ENCODE measurements at places on chromosomes 7 and 10. TPM values are rescaled to one million over a fixed set of nuclear protein-coding genes. Genes with fewer than 3 reads are reported as not detected.
A peak's percentile ranks its signal among the peaks of the same experiment; 100 is the strongest.

The AKR1C4 gene
- total RNA-seq, result not detected

The ASZ1 gene
- total RNA-seq, result not detected

The ASIC3 gene
- not detected for total RNA-seq

GRCh38 chr7:42106562-42106961, 130.4 kb downstream of the GLI3 start:
- peaks cover 12% of the 10 kb centered on the region for H3K36me3 ChIP-seq
- H3K4me3 ChIP-seq, result no peak overlapping the region
- H3K27ac ChIP-seq, result no peak overlapping the region
- H3K27me3 ChIP-seq, result no peaks in the 10 kb centered on the region

DNA sequence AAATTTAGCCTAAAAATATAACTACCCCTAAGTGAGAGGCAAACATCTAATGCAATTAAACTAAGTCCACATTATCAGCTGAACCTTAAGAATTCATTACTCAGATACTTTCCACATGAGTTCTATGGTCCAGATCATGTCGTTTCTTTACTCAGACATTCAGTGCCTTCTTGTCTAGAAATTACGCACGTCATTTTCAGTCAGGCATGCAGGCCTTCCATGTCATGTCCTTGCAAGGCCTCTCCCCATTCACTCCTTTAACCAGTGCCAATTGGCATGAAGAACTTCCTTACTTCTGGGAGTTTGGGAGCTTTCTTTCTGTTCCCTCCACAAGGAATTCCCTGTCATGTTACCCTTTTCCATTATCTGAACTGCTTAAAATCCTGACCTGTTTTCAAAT, 118.8 kb downstream of the NRP1 start:
- H3K4me1 ChIP-seq, result peaks cover 25% of the 10 kb centered on the region
- DNase-seq, result no peak
- no peak overlapping the region for H3K27ac ChIP-seq
- H3K4me3 ChIP-seq, result no peak overlapping the region
- H3K36me3 ChIP-seq, result peaks cover 15% of the 10 kb centered on the region

- no peak overlapping the region for H3K4me3 ChIP-seq
- H3K27me3 ChIP-seq, result peaks cover 7% of the 10 kb centered on the region
- DNase-seq, result no peak
These were observed 45.3 kb upstream of the ZMIZ1 start for GRCh38 chr10:79023240-79024162.

DNA sequence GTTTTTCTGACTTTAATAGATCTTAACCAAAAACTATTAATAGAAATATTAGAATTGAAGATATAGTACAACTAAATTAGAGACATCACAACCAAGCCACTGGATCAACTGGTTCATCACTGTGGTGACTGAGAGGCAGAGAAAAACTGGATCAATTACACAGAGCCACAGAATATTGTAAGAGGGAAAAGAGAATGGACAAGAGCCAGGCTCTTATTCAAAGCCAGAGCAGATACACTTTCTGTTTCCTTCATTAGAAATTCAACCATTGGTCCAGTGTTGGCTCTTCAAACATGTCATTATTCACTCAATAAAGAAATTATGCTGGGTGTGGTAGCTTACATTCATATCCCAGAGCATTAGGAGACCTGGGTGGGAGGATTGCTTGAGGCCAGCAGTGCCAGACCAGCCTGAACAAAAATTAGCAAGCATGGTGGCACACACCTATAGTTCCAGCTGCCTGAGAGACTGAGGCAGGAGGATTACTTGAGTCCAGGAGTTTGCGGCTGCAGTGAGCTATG, 295.1 kb downstream of the NEBL start:
- H3K4me1 ChIP-seq, result no peaks in the 10 kb centered on the region
- no peak for DNase-seq
- no peaks in the 10 kb centered on the region for H3K27me3 ChIP-seq
- H3K27ac ChIP-seq, result no peak overlapping the region

DNA sequence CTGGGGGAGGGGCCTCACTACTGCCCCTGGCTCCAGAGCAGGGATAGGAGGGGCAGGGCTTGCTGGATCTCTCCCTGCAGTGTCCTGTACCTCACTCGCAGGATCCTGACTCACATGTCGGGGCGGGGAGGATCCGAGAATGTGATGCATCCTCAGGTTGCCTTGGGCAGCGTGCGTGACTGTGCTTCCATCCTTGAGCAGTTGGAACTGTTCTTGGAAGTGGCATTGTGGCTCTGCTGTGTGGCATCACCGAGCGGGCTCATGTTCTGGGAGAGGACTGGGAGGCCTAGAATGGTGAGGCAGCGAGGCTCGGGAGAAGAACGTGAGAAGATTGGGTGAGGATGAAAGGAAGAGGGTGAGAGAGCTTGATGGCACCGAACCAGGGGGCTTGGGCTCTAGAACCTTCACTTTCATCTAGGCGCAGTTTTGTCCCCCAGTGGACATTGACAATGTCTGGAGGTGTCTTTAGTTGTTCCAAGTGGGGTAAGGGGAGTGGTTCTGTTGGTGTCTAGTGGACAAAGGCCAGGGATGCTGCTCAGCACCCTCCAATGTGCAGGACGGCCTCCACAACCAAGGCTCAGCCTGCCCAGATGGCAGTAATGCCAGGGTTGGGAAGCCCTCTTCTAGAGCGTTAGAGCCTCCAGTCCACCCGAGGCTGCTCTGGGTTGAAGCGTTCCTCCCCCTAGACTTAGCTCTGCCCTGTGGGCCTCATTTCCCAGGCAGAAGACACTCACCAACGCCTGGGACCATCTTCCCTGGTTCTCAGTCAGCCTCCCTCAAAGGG, 8.4 kb downstream of the RARRES2 start:
- peaks cover 13% of the 10 kb centered on the region for H3K4me1 ChIP-seq
- H3K4me3 ChIP-seq, result no peak overlapping the region
- H3K27ac ChIP-seq, result no peak overlapping the region
- H3K36me3 ChIP-seq, result no peaks in the 10 kb centered on the region
- no peaks in the 10 kb centered on the region for H3K27me3 ChIP-seq

DNA sequence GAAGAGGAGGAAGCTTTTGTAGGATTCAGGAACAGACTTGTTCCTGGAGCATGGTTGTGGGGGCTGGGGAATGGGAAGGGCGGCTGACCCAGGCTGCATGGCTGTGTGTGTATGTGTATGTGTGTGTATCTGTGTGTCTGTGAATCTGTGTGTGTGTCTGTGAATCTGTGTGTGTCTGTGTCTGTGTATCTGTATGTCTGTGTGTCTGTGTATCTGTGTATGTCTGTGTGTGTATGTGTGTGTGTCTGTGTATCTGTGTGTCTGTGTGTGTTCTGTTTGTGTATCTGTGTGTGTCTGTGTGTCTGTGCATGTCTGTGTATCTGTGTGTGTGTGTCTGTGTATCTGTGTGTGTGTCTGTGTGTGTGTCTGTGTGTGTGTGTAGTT, 6.6 kb upstream of the STX1A start:
- DNase-seq, result no peak
- no peak overlapping the region for H3K4me3 ChIP-seq
- no peaks in the 10 kb centered on the region for H3K27me3 ChIP-seq
- H3K27ac ChIP-seq, result no peak overlapping the region

- H3K27ac ChIP-seq, result no peak overlapping the region
- H3K4me1 ChIP-seq, result no peaks in the 10 kb centered on the region
- no peaks in the 10 kb centered on the region for H3K36me3 ChIP-seq
- H3K27me3 ChIP-seq, result no peaks in the 10 kb centered on the region
These were observed 1.8 kb upstream of the WAPL start for GRCh38 chr10:86523348-86523747.

DNA sequence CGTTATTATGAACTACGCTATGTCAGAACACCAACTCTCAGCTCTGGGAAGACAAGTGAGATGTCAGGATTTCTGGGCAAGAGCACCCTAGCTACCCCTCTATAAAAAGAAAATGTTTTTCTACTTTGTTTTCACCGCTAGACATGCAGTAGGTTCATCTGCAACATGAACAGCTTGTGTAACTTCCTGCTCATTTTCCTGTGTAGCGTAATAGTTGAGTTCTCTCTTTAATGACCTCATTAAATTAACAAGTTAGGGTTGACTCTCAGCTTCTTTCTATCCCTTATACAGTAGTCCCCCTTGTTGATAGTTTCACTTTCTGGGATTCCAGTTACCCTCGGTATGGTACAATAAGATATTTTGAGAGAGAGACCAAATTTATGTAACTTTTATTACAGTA, 329.4 kb upstream of the ZNF32 start:
- no peak overlapping the region for H3K27ac ChIP-seq
- H3K4me3 ChIP-seq, result no peak overlapping the region
- DNase-seq, result no peak
- no peaks in the 10 kb centered on the region for H3K4me1 ChIP-seq
- H3K36me3 ChIP-seq, result no peaks in the 10 kb centered on the region

DNA sequence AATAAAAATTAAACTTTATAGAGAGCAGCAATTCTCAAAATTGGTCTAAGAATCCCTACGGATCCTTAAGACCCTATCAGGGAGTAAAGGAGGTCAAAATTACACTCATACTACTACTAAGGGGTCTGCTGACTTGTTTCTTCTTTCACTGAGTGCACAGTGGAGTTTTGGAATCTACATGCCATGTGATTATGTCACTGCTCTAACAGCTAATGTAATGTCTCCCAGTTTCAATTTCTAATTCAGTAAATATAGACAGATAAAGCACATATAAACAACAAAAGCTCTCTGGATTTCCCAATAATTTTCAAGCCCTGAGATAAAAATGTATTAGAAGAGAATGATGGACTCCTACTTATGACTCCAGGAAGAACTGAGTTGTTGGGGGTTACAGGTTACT, 74.6 kb downstream of the WAPL start:
- peaks cover 10% of the 10 kb centered on the region for H3K4me1 ChIP-seq
- no peaks in the 10 kb centered on the region for H3K27me3 ChIP-seq
- DNase-seq, result peak; percentile 43
- H3K4me3 ChIP-seq, result no peak overlapping the region

The CSGALNACT2 gene
- total RNA-seq, result 6.5 TPM

The TFPI2 gene
- 48.9 TPM for total RNA-seq

DNA sequence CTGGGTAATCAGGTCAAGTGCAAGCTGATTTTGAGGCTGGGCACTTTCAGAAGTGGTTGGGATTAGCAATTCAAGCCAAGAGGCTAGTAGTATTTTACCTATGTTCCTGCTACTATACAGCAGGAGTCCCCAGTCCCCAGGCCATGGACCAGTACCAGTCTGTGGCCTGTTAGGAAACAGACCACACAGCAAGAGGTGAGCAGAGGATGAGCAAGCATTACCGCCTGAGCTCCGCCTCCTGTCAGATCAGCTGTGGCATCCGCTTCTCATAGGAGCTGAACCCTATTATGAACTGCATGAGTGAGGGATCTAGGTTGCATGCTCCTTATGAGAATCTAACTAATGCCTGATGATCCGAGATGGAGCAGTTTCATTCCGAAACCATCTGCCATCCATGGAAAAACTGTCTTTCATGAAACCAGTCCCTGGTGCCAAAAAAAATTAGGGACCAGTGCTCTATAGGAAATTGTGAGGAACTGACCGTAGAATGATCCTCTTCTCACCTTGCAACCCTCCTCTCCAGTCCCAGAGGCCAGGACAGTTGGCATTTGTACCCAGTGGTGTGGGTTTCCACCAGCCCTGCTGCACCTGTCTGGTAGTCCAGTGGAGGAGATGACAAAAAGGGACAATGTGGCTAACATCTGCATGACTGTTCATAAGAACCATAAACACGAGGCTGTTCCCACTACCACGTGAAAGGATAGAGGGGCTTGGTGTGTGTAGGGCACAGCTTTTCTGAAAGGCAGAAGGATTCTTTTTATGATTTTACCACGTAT, 172.5 kb downstream of the KIAA1217 start:
- peaks cover 5% of the 10 kb centered on the region for H3K27me3 ChIP-seq
- H3K4me1 ChIP-seq, result peaks cover 7% of the 10 kb centered on the region
- no peaks in the 10 kb centered on the region for H3K36me3 ChIP-seq

GRCh38 chr7:23533238-23533604, 1.4 kb upstream of the TRA2A start:
- no peaks in the 10 kb centered on the region for H3K36me3 ChIP-seq
- H3K27ac ChIP-seq, result no peak overlapping the region
- H3K27me3 ChIP-seq, result no peaks in the 10 kb centered on the region
- no peak overlapping the region for H3K4me3 ChIP-seq
- no peak for DNase-seq
- H3K4me1 ChIP-seq, result no peaks in the 10 kb centered on the region

- H3K27ac ChIP-seq, result no peak within 1 kb of the TSS
- H3K27me3 ChIP-seq, result peaks cover 38% of the 10 kb centered on the region
- no peak within 1 kb of the TSS for H3K4me3 ChIP-seq
- DNase-seq, result no peak
- no peaks in the 10 kb centered on the region for H3K36me3 ChIP-seq
These were observed at the start of gene RBP3 for GRCh38 chr10:47348138-47348651. RBP3 (plus strand) TSS chr10:47348363; CDS start chr10:47348485, 122 bp downstream.

The RNF32 gene
- 0.56 TPM for total RNA-seq

The ASB10 gene
- not detected for total RNA-seq

The ARMH3 gene
- total RNA-seq, result 13.1 TPM

The ZNF467 gene
- not detected for total RNA-seq

DNA sequence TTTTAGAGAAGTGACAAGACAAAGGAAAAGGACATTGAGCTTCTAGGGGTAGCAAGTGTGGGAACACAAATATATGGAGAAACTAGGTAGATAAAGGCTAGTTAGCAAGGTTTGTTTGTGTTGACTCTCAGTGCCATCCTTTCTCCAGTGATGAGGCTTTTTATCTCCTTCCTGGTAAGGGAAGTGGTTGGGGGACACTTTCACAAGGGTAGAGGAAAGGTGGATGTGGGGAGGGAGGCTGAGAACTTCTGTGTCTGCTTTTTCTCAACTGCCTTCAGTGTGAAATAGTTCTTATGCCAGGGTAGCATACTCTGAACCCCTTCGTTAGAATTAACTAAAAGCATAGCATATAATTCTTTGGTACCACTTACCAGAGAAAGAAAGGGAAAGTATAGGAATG, 93.0 kb upstream of the STRIP2 start:
- H3K36me3 ChIP-seq, result no peaks in the 10 kb centered on the region
- DNase-seq, result no peak
- no peaks in the 10 kb centered on the region for H3K27me3 ChIP-seq
- peaks cover 2% of the 10 kb centered on the region for H3K4me1 ChIP-seq

The ZDHHC16 gene
- total RNA-seq, result 64.0 TPM

DNA sequence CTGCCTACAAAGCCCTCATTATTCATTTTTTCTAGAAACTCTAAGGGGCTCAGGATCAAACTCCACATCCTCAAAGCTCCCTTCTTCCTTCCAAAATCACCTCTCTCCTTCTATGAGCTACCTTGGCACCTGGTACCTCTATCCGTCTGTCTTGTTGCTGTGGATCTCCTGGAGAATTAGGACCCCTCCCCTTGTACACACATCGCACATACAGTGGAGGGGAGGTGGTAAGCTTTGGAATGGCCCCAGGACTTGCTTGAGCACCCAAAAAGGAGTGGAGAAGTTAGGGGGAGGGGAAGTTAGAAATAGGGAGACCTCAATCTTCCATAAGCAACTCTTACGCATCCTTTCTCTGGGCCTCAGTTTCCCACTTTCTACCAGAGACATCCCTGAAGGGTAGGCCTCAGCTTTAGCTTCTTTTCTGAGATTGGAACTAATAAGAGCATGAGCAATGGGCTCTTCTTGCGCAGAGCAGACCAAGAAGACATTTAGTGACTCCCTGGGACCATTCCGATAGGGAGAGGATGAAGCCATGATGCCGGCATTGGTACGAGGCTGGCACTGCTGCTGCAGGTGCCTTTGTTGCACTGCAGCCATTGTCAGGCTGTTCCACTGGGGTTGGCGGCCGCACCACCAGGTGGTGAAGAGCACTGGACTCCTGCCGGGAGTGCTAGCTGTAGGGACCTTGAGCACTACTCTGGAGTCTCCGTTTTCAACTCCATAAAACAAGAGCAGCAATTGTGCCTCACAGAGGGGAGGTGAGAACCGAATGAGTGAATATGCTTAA, 4.5 kb downstream of the CYP26C1 start:
- H3K36me3 ChIP-seq, result no peaks in the 10 kb centered on the region
- no peak overlapping the region for H3K4me3 ChIP-seq
- peaks cover 6% of the 10 kb centered on the region for H3K4me1 ChIP-seq
- peaks cover 98% of the 10 kb centered on the region for H3K27me3 ChIP-seq
- no peak overlapping the region for H3K27ac ChIP-seq
- DNase-seq, result no peak

The LARP4B gene
- total RNA-seq, result 25.5 TPM

Measured in IMR-90 (cell line).